ENCODE measurements at places on chromosomes 1 and 21.

- no peak for DNase-seq
Measured at GRCh38 chr1:13766592-13767564, 66.9 kb downstream of the PRDM2 start.

DNA sequence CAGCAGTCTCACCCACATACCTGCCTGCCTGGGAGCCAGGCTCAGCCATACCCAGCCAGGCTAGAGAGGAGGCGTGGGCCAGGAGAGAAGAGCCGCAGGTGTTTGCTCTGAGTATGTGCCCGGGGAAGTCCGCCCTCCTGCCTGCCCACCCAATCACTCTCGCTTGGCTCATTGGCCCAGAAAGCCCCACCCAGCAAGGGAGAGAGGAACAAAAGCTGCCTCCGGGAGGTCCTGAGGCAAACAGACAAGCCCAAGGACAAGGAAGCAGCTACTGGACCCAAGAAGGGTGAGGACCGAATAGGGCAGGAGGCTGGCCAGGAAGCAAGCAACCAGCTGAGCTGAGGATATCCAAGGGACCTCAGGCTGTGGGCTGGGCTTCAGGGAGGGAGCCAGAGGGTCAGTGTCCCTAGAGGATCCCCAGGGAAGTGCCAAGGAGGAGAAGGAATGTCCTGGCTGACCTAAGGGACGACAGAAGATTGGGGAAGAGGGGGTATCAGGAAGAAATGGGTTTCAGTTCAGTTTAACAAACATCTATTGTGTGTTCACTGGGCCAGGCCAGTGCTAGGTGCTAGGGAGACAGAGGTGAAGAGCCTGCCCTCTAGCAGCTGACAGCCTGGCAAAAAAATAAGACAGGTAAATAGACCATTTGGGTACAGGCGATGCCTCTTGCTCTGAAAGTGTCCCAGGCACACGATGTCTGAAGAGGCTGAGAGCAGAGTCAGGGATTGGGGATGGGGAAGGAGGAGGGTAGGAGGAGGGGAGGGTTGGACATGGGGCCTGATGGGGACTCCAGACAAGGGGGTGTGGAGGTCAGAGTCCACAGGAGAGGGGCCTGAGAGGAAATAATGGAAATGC lies at the start of gene GJB4:
GJB4 (plus strand) TSS at position 238 of the 855 bp plus-strand sequence. CDS start 1,515 bp downstream, outside the sequence.
- DNase-seq = no peak

DNA sequence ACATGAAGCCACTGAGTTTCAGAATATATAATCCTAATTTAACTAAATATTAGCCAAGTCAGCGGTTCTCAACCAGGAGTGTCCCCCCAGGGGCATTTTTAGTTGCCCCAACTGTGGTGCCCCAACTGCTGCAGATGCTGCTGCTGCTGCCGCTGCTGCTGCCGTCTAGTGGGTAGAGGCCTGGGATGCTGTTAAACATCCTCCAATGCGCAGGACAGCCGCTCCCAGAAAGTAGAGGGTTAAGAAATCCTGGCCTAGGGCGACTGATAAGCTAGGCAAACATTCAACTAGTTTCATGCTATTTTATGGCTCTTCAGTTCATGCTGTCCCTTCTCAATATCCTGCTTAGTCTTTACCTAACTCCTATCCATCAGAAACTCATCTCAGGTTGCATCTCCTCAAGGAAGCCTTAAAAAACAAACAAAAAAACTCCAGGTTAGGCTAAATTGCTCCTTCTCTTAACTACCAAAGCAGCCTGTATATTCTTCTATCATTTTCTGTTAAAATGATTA lies 9.9 kb upstream of the DCAF6 start:
- DNase-seq = no peak

GRCh38 chr1:233655301-233655740 lies 41.4 kb downstream of the KCNK1 start:
- DNase-seq = no peak

- DNase-seq = no peak
Measured at GRCh38 chr1:63758791-63759190, 15.0 kb upstream of the ROR1 start.

- DNase-seq = no peak
Measured at GRCh38 chr1:247409869-247410544, 6.0 kb upstream of the NLRP3 start.

GRCh38 chr1:11233208-11233607 lies 29.1 kb downstream of the MTOR start:
- no peak for DNase-seq
